B cell (primary cell): ENCODE measurements at places on chromosomes 2 and 18. TPM values are rescaled to one million over a fixed set of nuclear protein-coding genes. Genes with fewer than 3 reads are reported as not detected.

- H3K4me3 ChIP-seq, result no peak overlapping the region
- DNase-seq, result no peak
- H3K27me3 ChIP-seq, result no peaks in the 10 kb centered on the region
- H3K36me3 ChIP-seq, result no peaks in the 10 kb centered on the region
Measured at GRCh38 chr18:27608742-27609141, 423.6 kb upstream of the CHST9 start.

DNA sequence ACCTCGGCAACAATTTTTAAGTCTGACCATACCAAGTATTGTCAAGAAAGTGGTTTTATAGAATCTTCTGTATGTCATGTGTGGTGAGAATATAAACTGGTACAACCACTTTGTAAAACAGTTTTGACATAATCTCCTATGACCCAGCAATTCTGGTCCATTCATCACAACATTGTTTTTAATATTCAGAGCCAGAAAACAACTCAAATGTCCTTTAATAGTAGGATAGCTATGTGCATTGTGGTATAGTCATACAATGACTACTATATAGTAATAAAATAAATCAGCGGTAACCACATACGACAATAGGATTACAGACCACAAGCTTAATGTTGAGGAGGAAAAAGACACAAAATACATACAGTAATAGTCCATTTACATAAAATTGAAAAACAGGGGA, 175.2 kb upstream of the SPATS2L start:
- no peaks in the 10 kb centered on the region for H3K36me3 ChIP-seq
- no peak for DNase-seq
- H3K4me3 ChIP-seq, result no peak overlapping the region
- H3K27me3 ChIP-seq, result no peaks in the 10 kb centered on the region
- no peaks in the 10 kb centered on the region for H3K4me1 ChIP-seq
- no peak overlapping the region for H3K27ac ChIP-seq

The CD207 gene
- not detected in 2 replicates for total RNA-seq

DNA sequence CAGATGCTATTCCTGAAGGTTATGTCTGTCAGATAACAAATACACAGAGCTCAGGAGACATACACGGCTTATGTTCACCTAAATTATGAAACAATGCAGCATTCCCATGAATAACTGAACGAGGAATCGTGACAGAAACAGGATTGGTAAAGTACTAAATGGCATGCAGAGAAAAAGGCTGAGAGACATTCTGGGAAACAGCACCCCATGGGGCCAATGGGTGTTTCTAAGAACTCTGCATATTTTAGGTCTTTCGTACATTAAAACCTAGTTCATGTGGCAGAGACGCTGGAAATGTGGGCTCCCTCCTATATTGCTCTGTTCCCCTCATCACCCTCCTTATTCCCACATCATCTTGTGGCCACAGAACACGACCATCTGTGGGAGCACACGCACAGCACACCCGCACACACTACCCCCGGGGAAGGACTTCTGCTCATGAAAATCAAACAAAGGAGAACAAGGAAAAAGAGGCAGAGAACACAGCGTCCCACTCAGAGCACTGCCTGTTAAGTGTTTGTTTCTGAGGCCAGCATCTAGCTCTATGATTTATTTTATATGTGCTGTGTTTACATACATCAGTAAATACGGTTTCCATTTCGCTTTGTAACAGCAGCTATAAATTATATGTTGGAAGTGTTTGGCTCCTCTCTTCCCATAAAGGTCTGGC, 143.6 kb downstream of the AFF3 start:
- H3K27ac ChIP-seq, result no peak overlapping the region
- H3K4me1 ChIP-seq, result no peaks in the 10 kb centered on the region
- no peak for DNase-seq
- H3K27me3 ChIP-seq, result no peaks in the 10 kb centered on the region
- no peak overlapping the region for H3K4me3 ChIP-seq

DNA sequence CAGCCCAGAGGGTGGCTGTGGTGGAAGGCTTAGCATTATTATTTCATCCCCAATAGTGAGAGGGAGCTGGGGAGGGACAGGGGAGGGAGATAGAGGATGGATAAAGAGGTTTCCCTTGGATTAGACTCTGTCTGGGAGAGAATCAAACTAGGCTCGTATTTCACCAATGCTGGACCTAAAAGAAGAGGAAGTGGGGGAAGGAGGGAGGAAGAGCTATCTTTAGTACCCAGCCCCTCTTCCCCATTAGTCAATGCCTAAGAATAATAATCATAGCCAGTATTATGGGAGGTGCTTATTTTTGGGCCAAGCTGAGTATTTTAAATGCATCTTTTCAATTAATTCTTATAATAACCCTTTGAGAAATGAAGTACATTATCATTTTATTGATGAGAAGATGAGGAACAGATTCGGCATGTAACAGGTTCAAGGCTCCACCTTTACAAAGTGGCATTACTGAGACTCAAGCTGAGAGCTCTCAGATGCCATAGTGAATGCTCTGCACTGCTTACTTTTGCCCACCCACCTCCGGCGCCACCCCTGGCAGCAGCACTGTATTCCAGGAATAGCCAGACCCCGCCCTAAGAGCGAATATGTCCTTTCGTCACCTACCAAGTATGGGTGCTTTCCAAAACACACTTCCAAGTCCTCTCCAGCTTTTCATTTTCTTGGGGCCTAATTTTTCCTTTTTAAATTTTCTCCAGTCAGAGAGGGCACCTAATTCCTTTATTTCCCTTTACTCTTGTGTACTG, 21.0 kb downstream of the PAX8 start:
- H3K4me1 ChIP-seq, result no peaks in the 10 kb centered on the region
- no peak for DNase-seq
- no peaks in the 10 kb centered on the region for H3K27me3 ChIP-seq

- no peak overlapping the region for H3K27ac ChIP-seq
- H3K27me3 ChIP-seq, result no peaks in the 10 kb centered on the region
- H3K36me3 ChIP-seq, result no peaks in the 10 kb centered on the region
- no peak overlapping the region for H3K4me3 ChIP-seq
- no peaks in the 10 kb centered on the region for H3K4me1 ChIP-seq
- DNase-seq, result no peak
Measured at GRCh38 chr18:30927042-30927441, 115.5 kb downstream of the DSC3 start.

GRCh38 chr2:206805887-206806607, 40.6 kb downstream of the FASTKD2 start:
- H3K27ac ChIP-seq, result no peak overlapping the region
- no peaks in the 10 kb centered on the region for H3K4me1 ChIP-seq
- no peaks in the 10 kb centered on the region for H3K36me3 ChIP-seq
- H3K4me3 ChIP-seq, result no peak overlapping the region
- no peak for DNase-seq

The TSHZ1 gene
- total RNA-seq, result 9.0 and 9.8 TPM in 2 replicates

GRCh38 chr2:129354631-129355030, 624.8 kb upstream of the RAB6C start:
- peaks cover 4% of the 10 kb centered on the region for H3K27me3 ChIP-seq
- no peak for DNase-seq
- H3K4me3 ChIP-seq, result no peak overlapping the region

The FAM237A gene
- not detected in 2 replicates for total RNA-seq

The GAL3ST2 gene
- 0.51 TPM in 1 of 2 replicates, not detected in the other for total RNA-seq

DNA sequence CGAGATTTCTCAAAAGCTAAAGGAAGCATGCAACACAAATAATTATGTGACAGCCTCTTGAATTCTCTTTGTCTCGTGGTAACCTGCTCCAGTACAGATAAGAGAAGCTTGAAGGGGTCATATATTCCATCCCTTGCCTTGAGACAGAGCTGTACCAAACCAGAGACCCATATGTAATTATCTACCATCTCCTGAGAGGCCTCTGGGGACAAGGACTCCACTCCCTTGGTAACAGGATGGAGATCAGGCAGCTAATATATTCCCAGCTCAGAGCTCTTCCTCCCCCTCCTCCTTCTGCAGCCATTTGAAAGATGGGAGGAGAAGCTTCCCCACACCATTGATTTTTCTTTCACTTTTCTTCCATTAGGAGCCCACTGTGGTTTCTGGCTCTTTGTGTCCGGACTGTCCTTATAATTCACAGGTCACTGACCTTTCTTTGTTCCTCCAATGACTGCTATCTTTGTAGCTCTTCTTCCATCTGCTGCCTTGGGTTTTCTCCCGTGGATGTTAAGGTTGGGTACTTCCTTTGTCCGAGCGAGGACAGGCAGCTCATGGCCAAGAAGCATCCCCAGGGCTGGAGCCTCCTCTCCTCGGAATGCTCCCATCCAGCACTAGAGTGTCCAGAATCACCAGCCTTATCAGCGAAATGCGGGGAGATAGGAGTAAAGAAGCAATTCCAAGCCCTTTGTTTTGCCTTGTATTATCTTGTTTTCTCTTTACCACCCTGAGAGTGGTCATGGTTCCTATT, 72.6 kb upstream of the STPG4 start:
- no peaks in the 10 kb centered on the region for H3K36me3 ChIP-seq
- H3K4me3 ChIP-seq, result no peak overlapping the region
- H3K4me1 ChIP-seq, result peaks cover 10% of the 10 kb centered on the region
- no peak overlapping the region for H3K27ac ChIP-seq
- no peak for DNase-seq

- H3K27ac ChIP-seq, result no peak overlapping the region
- no peak overlapping the region for H3K4me3 ChIP-seq
- no peak for DNase-seq
- H3K4me1 ChIP-seq, result no peaks in the 10 kb centered on the region
Measured at GRCh38 chr2:69291004-69291650, 95.9 kb downstream of the GFPT1 start.

DNA sequence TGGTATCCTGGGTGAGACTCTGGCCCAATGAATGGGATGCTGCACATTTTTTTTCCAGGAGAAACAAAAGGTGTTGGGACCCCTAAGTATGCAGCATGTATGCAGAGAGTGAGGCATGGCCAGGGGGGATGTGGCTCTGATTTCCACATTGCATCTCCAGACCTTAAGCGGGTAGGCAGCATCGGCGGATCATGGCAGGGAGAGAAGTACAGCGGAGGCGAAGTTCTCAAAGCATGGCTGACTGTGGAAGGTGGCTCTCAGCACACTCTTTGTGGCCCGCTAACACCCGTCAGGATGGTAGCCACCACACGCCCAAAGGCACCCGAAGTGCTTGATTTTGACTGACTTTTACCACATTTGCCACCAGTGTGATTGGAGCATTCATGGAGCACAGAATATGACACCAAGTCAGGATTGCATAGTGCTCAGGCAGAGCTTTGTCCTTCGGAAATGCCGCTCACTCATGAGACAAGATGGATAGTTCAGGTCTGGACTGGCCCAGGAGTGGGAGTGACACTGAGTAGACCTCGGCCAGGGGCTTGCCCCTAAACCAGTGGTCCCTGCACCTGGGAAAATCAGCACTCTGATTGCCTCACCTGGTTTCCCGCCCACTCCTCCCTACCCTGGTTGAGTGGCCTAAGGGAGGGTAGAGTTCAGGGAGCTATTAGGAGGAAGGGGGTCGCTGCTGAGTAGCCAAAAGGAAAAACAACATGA, 14.2 kb downstream of the INPP4A start:
- H3K4me1 ChIP-seq, result peaks cover 73% of the 10 kb centered on the region
- no peaks in the 10 kb centered on the region for H3K27me3 ChIP-seq
- no peak overlapping the region for H3K27ac ChIP-seq

GRCh38 chr2:139864821-139865302, 1084.7 kb upstream of the NXPH2 start:
- H3K27ac ChIP-seq, result no peak overlapping the region
- no peak overlapping the region for H3K4me3 ChIP-seq
- no peak for DNase-seq
- no peaks in the 10 kb centered on the region for H3K36me3 ChIP-seq
- no peaks in the 10 kb centered on the region for H3K27me3 ChIP-seq

GRCh38 chr2:26822877-26823276, 25.1 kb upstream of the DPYSL5 start:
- no peak overlapping the region for H3K4me3 ChIP-seq
- H3K27ac ChIP-seq, result no peak overlapping the region
- no peaks in the 10 kb centered on the region for H3K36me3 ChIP-seq
- no peaks in the 10 kb centered on the region for H3K4me1 ChIP-seq

The LINC00305 gene
- not detected in 2 replicates for total RNA-seq

GRCh38 chr2:217913436-217913835, 89.4 kb downstream of the TNS1 start:
- H3K4me1 ChIP-seq, result no peaks in the 10 kb centered on the region
- H3K27me3 ChIP-seq, result no peaks in the 10 kb centered on the region
- no peak overlapping the region for H3K27ac ChIP-seq
- no peak overlapping the region for H3K4me3 ChIP-seq

The KYNU gene
- total RNA-seq, result 46.2 and 50.4 TPM in 2 replicates

DNA sequence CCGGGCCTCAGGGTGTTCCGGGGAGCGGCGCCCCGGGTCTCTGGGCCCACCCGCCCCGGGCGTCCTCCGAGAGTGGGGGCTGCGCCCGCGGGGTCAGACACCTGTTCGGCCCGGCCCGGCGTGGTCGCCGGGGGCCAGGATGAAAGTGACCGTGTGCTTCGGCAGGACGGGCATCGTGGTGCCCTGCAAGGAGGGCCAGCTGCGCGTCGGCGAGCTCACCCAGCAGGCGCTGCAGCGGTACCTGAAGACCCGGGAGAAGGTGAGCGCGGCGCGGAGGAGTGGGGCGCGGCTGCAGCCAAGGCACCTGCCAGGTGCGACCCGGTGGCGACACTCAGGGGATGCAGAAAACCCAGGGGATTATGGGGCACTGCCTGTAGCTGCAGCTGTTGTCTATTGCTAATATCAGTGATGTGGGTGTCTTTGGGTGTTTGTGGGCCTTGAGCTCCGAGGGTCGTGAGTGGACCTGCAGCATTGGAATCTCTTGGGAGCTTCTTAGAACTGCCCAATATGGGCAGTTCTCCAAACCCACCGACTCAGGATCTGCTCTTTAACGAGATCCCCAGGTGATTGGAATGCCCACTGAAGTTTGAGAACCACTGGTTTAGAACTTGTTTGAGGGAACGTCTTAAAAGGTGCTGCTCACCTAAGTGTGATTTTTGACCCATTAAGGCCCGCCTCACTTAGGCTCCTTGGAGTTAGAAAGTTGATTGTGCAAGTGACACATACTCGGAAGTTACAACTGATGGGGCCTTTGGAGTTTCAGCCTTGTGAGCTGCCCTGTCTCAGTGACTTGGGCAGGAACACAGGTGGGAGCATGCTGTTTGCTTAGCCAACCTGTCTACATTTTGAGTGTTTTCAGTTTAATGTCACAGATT, 823 bp downstream of the PARD3B start:
- H3K27ac ChIP-seq, result no peak overlapping the region
- H3K4me1 ChIP-seq, result peaks cover 7% of the 10 kb centered on the region
- H3K36me3 ChIP-seq, result no peaks in the 10 kb centered on the region
- no peak for DNase-seq
- peaks cover 22% of the 10 kb centered on the region for H3K27me3 ChIP-seq
- peak overlapping the region; percentile 14 for H3K4me3 ChIP-seq
